ENCODE measurements at places on chromosomes 16 and 17. TPM values are rescaled to one million over a fixed set of nuclear protein-coding genes. Genes with fewer than 3 reads are reported as not detected.

ITGB4 gene
- total RNA-seq, result not detected

LDHD gene
- 0.38 TPM for total RNA-seq

ARHGAP27 gene
- 3.4 TPM for total RNA-seq

ESRP2 gene
- 0.32 TPM for total RNA-seq

TMEM235 gene
- total RNA-seq, result not detected

OR2C1 gene
- not detected for total RNA-seq

CDC42EP4 gene
- 30.6 TPM for total RNA-seq

CDH5 gene
- total RNA-seq, result not detected

ATMIN gene
- total RNA-seq, result 44.4 TPM

ASPHD1 gene
- total RNA-seq, result 18.7 TPM

MLKL gene
- 11.9 TPM for total RNA-seq

Measured in GM23248 (cell line).